ENCODE measurements at places on chromosomes 6 and 20. TPM values are rescaled to one million over a fixed set of nuclear protein-coding genes. Genes with fewer than 3 reads are reported as not detected.

- no peak for DNase-seq
- no peak overlapping the region for H3K4me3 ChIP-seq
- H3K27me3 ChIP-seq, result no peaks in the 10 kb centered on the region
- H3K4me1 ChIP-seq, result no peaks in the 10 kb centered on the region
- no peak overlapping the region for H3K27ac ChIP-seq
Observed at GRCh38 chr20:57878786-57879424, 169.1 kb upstream of the PMEPA1 start.

DNA sequence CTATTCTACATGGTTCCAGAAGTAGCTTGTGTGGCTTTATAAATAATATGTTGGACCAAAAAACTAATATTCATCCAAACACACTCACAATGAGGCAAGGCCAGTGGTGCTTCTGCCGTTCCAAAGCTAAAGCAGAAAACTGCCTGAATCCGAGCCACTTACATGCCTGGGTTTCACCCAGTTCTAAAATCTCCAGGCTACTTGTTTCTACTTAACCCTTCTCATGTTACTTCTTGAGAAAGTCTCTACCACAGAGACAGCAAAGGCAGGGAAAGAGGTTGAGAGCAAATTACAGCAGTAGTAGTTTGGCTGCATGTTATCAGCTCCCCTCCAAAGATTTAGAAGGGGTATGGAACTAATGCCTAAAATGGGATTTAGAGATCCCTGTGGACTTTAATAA is 62.0 kb downstream of the FAXC start:
- H3K36me3 ChIP-seq, result no peaks in the 10 kb centered on the region
- H3K27me3 ChIP-seq, result no peaks in the 10 kb centered on the region
- no peak overlapping the region for H3K27ac ChIP-seq
- H3K4me1 ChIP-seq, result no peaks in the 10 kb centered on the region

- H3K36me3 ChIP-seq, result no peaks in the 10 kb centered on the region
- no peak overlapping the region for H3K4me3 ChIP-seq
- no peaks in the 10 kb centered on the region for H3K4me1 ChIP-seq
Observed at GRCh38 chr20:46108435-46108841, 9.7 kb upstream of the CD40 start.

GRCh38 chr20:32505723-32506473 is 79.2 kb downstream of the NOL4L start:
- no peak overlapping the region for H3K27ac ChIP-seq
- H3K4me1 ChIP-seq, result peaks cover 16% of the 10 kb centered on the region
- DNase-seq, result no peak

GRCh38 chr6:117423754-117424153 is 2.0 kb downstream of the ROS1 start:
- peaks cover 4% of the 10 kb centered on the region for H3K27me3 ChIP-seq
- no peaks in the 10 kb centered on the region for H3K4me1 ChIP-seq
- peak overlapping the region; percentile 44 for H3K4me3 ChIP-seq

- H3K4me3 ChIP-seq, result no peak overlapping the region
- H3K36me3 ChIP-seq, result no peaks in the 10 kb centered on the region
- H3K4me1 ChIP-seq, result peaks cover under 1% of the 10 kb centered on the region
- H3K27ac ChIP-seq, result no peak overlapping the region
- no peaks in the 10 kb centered on the region for H3K27me3 ChIP-seq
Observed at GRCh38 chr6:121498481-121499276, 63.2 kb downstream of the GJA1 start.

- peaks cover 37% of the 10 kb centered on the region for H3K4me1 ChIP-seq
- H3K27ac ChIP-seq, result peak overlapping the region; percentile 9
- peaks cover 7% of the 10 kb centered on the region for H3K27me3 ChIP-seq
- DNase-seq, result no peak
- no peaks in the 10 kb centered on the region for H3K36me3 ChIP-seq
- peak overlapping the region; percentile 16 for H3K4me3 ChIP-seq
Observed at GRCh38 chr20:60056407-60057122, 98.3 kb downstream of the CDH26 start.

NHSL1 gene
- total RNA-seq, result 69.5 TPM

TASP1 gene
- total RNA-seq, result 17.1 TPM

TAGAP gene
- total RNA-seq, result 12.9 TPM

TOMM34 gene
- total RNA-seq, result 16.0 TPM

UST gene
- 11.8 TPM for total RNA-seq
